Naive thymus-derived CD8-positive, alpha-beta T cell (primary cell): ENCODE measurements at places on chromosomes 4 and X.
A peak's percentile ranks its signal among the peaks of the same experiment; 100 is the strongest.

- H3K36me3 ChIP-seq, result no peaks in the 10 kb centered on the region
- no peaks in the 10 kb centered on the region for H3K4me1 ChIP-seq
- H3K27me3 ChIP-seq, result no peaks in the 10 kb centered on the region
- no peak overlapping the region for H3K27ac ChIP-seq
- no peak overlapping the region for H3K4me3 ChIP-seq
- DNase-seq, result no peak
These were observed 12.8 kb downstream of the ZFP42 start for GRCh38 chr4:188008377-188008776.

DNA sequence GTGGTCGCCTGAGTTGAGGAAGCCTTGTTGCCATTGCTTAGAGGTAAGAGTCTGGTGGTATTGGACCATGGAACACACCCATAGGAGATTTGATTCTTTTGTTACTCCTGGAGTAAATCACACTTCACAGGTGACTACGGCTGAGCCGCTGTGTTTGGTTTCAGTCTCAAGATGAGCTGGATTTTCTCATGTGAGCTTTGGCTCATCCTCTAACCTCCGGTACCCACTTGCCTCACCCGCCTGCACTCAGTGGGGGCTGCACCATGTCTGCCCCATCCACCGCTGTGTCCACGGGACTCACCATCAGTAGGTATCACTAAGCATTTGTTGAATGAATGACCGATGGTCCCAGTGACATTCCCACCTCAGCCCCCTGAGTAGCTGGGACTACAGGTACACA is 52.7 kb downstream of the HTT-AS start:
- DNase-seq, result no peak
- no peak overlapping the region for H3K27ac ChIP-seq
- H3K4me1 ChIP-seq, result no peaks in the 10 kb centered on the region
- H3K27me3 ChIP-seq, result peaks cover 6% of the 10 kb centered on the region

DNA sequence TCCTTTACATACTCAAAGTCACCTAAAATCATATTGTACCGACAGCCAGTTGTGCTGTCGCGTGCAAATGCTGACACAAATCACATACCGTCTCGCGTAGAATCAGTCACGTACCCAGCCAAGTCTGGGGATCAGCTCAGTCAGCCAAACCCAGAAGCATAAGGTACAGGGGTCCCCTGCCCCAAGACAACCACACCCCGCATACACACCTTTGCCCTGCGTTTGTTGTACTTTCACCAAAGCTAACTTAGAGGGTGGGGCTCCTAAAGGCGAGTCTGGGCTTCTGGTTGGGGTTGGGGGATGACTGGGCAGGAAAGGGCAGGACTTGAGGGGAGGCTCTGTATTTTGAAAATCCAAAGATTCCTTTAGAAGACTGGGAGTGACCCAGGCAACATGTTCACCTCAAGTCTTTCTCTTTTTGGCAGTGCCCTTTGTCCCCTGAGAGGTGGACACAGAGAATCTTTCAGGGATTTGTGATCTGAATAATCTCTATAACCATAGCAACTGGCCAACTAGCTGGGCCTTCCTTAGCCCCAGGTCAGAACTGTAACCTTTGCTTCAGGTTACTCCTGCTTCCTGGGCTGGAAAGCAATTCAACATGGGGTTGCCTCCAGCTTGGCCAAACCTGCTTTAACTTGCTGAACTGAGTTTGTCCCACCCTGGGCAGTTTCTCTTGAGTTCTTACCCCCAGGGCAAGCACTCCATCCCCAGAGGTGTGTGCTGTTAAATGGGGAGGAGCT is 992 bp downstream of the GDPD2 start:
- no peak for DNase-seq
- peaks cover 4% of the 10 kb centered on the region for H3K27me3 ChIP-seq
- H3K4me3 ChIP-seq, result no peak overlapping the region
- no peaks in the 10 kb centered on the region for H3K36me3 ChIP-seq
- H3K27ac ChIP-seq, result no peak overlapping the region
- no peaks in the 10 kb centered on the region for H3K4me1 ChIP-seq

GRCh38 chr4:135249024-135249423 is 1047.4 kb upstream of the PABPC4L start:
- H3K4me3 ChIP-seq, result no peak overlapping the region
- H3K36me3 ChIP-seq, result no peaks in the 10 kb centered on the region
- no peaks in the 10 kb centered on the region for H3K27me3 ChIP-seq
- DNase-seq, result no peak
- H3K4me1 ChIP-seq, result no peaks in the 10 kb centered on the region

GRCh38 chr4:6265546-6265945 is 4.1 kb upstream of the WFS1 start:
- no peak overlapping the region for H3K27ac ChIP-seq
- H3K4me1 ChIP-seq, result peaks cover 8% of the 10 kb centered on the region
- no peaks in the 10 kb centered on the region for H3K36me3 ChIP-seq
- H3K27me3 ChIP-seq, result peaks cover 17% of the 10 kb centered on the region
- H3K4me3 ChIP-seq, result no peak overlapping the region
- DNase-seq, result no peak

DNA sequence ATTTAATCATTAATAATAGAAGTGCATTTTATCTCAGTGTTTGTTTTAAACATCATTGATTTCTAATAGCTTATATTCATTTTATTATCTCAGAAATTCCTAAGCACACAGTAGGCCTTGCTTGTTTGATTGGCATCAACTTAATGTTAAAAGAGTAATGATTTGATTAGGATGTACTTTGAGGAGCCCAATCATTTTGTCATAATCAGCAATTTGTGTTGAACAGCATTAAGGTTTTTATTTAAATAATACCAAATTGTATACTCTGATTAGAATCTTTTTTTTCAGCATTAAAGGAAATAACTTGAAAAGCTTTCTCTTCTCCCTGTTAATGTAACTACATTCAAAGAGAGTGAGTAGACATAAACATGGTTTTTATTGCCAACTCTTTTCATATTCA is 2262.0 kb upstream of the TENM3 start:
- H3K27ac ChIP-seq, result no peak overlapping the region
- no peak for DNase-seq
- no peaks in the 10 kb centered on the region for H3K27me3 ChIP-seq
- H3K4me1 ChIP-seq, result no peaks in the 10 kb centered on the region
- H3K36me3 ChIP-seq, result no peaks in the 10 kb centered on the region
- no peak overlapping the region for H3K4me3 ChIP-seq

GRCh38 chr4:147498031-147498660 is 17.2 kb downstream of the EDNRA start:
- no peak overlapping the region for H3K4me3 ChIP-seq
- DNase-seq, result no peak
- no peaks in the 10 kb centered on the region for H3K36me3 ChIP-seq
- peaks cover 11% of the 10 kb centered on the region for H3K27me3 ChIP-seq
- H3K4me1 ChIP-seq, result no peaks in the 10 kb centered on the region

DNA sequence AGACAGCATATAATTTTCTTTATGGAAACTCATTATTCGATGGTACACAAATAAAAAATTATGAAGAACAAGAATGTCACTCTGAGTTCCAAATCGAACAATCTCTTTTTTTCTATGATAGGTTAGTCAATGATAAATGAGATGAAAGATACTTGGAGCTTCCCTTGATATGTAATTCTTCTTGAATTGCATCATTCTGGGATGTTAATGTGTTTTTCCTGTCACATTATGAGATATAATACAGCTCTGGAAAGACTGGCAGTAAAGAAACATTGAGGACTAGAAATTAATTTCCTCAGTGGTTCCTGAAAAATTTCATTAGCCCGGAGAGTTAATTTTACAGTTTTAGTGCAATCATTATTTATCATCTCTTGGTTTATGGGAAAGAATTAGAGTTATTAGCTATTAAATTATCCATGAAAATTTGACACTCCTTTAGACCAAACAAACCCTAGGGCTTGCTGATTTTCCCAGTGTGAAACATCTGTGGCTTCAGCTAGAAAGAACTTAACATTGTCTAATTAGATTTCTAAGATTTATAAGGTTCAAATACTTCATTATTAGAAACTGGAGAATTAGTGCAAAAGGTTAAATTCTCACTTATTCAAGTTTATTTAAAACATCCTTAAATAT is 1546.6 kb upstream of the TENM3 start:
- no peaks in the 10 kb centered on the region for H3K36me3 ChIP-seq
- no peaks in the 10 kb centered on the region for H3K4me1 ChIP-seq
- no peak overlapping the region for H3K4me3 ChIP-seq
- no peak overlapping the region for H3K27ac ChIP-seq
- H3K27me3 ChIP-seq, result no peaks in the 10 kb centered on the region
- no peak for DNase-seq

DNA sequence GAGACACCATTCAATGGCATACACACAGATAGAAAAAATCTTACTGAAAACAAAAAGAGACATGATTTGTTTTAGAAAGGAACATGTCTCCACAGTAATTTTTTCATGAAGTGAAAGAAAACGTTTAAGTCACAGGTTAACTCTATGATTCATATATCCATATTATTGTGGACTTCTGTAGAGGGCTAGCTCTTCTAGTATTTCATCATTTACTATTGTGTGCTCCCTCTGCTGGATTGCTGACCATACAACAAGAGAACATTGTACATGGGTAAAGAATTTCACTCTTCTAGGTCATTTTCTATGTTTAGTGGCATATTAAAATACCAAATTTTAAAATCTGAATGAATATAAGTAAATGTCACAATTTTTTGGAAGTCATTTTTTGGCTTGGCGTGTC is 91.8 kb upstream of the POU3F4 start:
- no peaks in the 10 kb centered on the region for H3K4me1 ChIP-seq
- no peaks in the 10 kb centered on the region for H3K36me3 ChIP-seq
- no peak overlapping the region for H3K4me3 ChIP-seq
- no peak for DNase-seq

DNA sequence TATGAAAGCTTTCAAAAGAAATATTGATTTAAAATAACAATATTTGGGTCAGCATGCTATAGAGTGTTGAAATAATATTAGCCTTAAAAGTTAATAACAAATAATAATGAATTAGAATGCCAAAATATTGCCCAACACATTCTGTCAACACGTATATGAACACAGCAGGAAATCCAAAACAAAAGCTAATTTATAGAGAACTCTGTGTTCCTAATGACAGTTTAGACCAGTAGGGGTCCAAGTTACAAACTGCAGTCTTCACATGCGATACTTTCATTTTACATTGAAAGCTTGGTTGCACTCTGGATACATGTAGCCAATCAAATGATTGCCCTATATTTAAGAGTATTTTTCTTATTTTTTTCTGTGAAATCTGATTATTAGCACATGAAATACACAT is 274.4 kb downstream of the DCTD start:
- H3K27ac ChIP-seq, result no peak overlapping the region
- H3K4me3 ChIP-seq, result no peak overlapping the region
- no peak for DNase-seq

DNA sequence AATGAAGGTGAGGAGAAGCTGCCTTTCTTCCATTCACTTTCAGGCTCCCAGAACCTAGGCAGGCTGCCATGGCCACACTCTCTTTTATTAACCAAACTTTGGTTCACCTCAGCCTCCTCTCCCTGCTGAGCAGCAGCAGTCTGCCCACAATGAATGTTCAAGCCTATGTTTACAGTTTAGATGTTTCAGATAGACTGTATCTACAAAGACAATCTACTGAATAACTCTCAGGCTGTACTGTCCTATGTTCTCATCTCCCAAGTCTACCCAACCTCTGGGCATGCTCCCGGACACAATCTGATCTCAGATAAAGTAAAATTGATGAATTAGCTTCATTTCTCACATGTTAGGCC is 59.2 kb upstream of the TMEM164 start:
- no peak overlapping the region for H3K4me3 ChIP-seq
- H3K36me3 ChIP-seq, result no peaks in the 10 kb centered on the region

- DNase-seq, result no peak
- H3K27me3 ChIP-seq, result no peaks in the 10 kb centered on the region
- H3K4me1 ChIP-seq, result no peaks in the 10 kb centered on the region
- no peak overlapping the region for H3K4me3 ChIP-seq
- H3K36me3 ChIP-seq, result peaks cover 2% of the 10 kb centered on the region
These were observed 244.8 kb upstream of the PSAPL1 start for GRCh38 chr4:7679406-7680040.

- no peak overlapping the region for H3K4me3 ChIP-seq
- H3K27ac ChIP-seq, result no peak overlapping the region
- H3K4me1 ChIP-seq, result no peaks in the 10 kb centered on the region
- H3K36me3 ChIP-seq, result no peaks in the 10 kb centered on the region
- H3K27me3 ChIP-seq, result peaks cover 3% of the 10 kb centered on the region
- peak; percentile 29 for DNase-seq
These were observed 32.4 kb downstream of the SMPX start for GRCh38 chrX:21725496-21725895.

DNA sequence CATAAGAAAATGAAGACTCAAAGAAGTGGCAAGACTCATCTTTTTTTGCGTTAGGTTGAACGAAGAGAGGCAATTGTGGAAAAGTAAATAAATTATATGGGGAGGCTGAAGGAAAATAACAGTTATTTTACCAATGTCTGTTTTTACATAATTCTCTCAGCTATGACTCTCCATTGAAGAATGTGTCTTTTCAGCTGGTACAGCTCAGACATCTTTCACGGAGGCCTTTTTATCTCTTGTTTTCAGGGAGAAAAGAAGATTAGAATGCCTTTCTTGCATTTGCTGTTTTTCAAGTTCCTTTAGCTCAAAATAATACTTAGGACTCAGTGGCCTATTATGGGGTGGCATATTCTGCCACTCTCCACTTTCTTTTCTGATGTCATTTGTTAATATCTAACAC is 153.0 kb downstream of the ADAM29 start:
- no peaks in the 10 kb centered on the region for H3K27me3 ChIP-seq
- H3K4me3 ChIP-seq, result no peak overlapping the region
- no peak overlapping the region for H3K27ac ChIP-seq
- no peaks in the 10 kb centered on the region for H3K4me1 ChIP-seq
- no peaks in the 10 kb centered on the region for H3K36me3 ChIP-seq
- DNase-seq, result no peak

DNA sequence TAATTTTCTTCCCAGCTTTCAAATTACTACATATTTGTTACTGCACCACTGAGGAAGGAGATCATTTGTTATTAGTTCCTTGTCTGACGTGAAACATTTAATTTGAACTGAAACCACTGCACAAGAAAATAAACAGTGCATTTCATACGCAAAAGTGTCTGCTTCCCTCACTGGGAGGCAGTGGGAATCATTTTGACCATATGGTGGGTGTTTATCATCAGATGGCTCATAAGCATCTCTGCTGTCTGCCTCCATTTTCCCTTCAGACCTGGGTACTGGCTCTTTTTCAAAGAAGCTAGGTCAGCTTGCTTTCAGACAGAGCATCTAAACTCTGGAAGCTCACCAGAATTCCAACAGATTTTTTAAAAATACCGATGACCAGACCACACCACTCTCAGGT is 135.2 kb downstream of the PCDH19 start:
- no peaks in the 10 kb centered on the region for H3K27me3 ChIP-seq
- no peaks in the 10 kb centered on the region for H3K36me3 ChIP-seq
- no peak overlapping the region for H3K27ac ChIP-seq
- no peak for DNase-seq
- no peak overlapping the region for H3K4me3 ChIP-seq
